ENCODE measurements at places on chromosomes 2 and 18.

DNA sequence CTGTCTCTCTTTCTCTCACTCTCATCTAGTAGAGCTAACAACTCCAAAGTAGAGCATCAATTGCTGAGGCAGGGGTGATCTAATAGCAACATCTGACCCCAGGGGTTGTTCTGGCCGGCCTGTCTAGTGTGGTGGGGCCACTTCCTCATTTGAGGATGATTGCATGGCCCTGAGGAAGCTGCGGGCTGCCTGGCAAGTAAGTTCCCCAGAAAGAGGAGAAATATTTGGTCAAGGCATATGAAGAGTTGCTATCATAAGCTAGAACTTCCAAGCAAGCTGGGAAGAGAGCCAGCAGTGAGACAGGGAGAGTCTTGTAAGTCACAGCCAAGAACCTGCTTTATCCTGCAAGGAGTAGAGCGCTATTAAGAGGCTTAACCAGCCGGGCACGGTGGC, 50.8 kb upstream of the TMEM87B start:
- DNase-seq, result no peak

DNA sequence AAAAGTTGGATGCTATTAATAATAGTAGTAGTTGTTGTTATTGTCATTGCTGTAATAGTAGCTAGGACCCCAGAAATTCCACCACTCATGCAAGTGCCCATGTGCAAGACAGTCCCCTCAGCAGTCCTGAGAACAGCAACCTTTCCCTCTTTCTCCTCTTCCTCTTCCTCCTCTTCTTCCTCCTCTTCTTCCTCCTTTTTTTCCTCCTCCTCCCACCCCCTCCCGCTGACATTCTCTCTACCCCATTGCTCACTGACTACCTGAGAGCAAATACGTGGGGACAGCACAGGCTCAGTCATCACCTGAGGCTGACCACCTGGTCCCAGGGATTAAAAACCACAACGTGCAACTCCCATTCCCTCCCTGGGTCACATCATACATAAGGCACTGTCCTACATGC, 41.8 kb downstream of the SMAD7 start:
- DNase-seq, result no peak

GRCh38 chr2:27799646-27800010, 28.1 kb downstream of the MRPL33 start:
- no peak for DNase-seq

- DNase-seq, result no peak
Measured at GRCh38 chr2:26968001-26968400, 2.4 kb upstream of the MAPRE3 start.

All from activated naive CD4-positive, alpha-beta T cell (primary cell).